HT1080 (cell line): ENCODE measurements at places on chromosomes 5 and 9.
A peak's percentile ranks its signal among the peaks of the same experiment; 100 is the strongest.

GRCh38 chr9:123550012-123550411 lies 194.0 kb downstream of the CRB2 start:
- no peak for DNase-seq

GRCh38 chr9:119963798-119964372 lies 594.6 kb upstream of the BRINP1 start:
- peak; percentile 83 for DNase-seq

GRCh38 chr5:114434396-114435219 lies 72.7 kb downstream of the KCNN2 start:
- no peak for DNase-seq

- no peak for DNase-seq
These were observed 14.3 kb downstream of the SNX30 start for GRCh38 chr9:112764837-112765236.

DNA sequence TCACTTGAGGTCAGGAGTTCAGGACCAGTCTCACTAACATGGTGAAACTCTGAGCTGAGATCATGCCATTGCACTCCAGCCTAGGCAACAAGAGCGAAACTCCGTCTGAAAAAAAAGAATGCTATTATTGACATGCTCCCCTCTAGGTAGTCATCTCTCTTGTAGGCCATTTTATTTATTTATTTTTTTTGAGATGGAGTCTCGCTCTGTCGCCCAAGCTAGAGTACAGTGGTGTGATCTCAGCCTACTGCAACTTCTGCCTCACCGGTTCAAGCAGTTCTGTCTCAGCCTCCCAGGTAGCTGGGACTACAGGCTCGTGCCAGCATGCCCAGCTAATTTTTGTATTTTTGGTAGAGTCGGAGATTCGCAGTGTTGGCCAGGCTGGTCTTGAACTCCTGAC lies 20.6 kb upstream of the NIM1K start:
- no peak for DNase-seq

DNA sequence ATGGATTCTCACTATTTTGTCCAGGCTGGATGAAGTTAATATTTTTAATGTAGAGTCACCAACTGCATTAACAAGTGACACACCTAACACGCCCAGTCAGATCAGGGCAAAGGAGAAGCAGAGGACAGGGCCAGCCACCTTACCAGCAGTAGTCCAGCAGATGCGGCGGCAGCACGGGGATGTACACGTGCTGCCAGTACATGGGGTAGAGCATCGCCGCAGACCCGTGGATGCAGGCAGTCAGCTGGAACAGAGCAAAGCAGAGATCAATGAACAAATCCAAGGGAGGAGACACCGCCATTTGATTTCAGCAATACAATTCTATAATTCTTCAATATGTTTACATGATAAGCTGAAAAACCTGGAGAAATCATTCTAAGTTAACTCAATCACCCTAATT lies 274.2 kb downstream of the CRB2 start:
- no peak for DNase-seq

DNA sequence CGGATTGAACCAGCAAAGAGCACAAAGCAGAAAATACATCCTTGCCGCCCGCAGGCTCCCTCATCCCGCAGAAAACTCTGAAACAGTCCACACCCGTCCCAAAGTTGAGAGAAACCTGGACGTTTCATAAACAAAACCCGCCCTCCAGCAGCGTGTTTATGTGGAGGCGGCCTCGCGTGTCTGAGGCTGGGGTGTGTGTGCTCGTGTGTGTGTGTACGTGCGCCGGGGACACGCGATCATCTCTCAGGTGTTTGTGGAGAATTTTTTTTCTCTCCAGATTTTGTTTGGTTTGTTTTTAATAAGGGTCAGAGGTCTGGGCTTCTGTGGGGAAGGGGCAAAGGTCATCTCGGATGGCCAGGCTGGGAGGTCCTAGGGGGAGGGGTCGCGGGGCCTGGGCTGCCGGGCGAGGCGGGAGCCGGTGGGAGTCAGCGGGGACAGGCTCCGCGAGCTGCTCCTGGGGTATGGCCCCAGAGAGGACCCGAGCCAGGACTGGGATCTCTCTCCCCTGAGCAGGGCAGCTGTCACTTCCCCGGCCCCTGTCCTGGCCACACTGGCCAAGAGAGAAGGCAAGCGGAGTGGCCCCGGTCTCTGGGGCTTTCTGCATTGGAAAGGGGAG lies 206.4 kb downstream of the C9orf50 start:
- no peak for DNase-seq

DNA sequence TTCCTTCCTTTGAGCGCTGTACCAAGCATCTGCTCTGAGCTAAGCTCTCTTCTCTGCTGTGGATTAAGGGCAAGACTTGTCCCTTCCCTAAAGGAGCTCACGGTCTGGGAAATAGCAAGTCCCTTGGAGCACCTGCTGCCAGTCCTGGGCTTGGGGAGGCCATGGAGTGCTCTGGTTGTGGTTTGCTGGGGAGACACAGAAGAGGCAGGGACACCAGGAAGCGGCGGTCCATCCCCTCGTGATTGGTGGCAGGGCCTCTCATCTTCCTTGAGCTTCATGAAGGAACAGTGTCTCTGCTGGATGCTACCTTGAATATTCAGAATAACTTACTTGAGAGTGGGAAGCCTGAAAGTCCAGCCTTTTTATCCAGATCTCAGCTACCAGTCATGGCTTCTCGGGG lies 35.3 kb downstream of the COL5A1 start:
- no peak for DNase-seq

GRCh38 chr5:160507221-160507721 lies 85.6 kb downstream of the PTTG1 start:
- DNase-seq: peak; percentile 72

GRCh38 chr9:110622368-110622767 lies 42.8 kb upstream of the SVEP1 start:
- DNase-seq: no peak

DNA sequence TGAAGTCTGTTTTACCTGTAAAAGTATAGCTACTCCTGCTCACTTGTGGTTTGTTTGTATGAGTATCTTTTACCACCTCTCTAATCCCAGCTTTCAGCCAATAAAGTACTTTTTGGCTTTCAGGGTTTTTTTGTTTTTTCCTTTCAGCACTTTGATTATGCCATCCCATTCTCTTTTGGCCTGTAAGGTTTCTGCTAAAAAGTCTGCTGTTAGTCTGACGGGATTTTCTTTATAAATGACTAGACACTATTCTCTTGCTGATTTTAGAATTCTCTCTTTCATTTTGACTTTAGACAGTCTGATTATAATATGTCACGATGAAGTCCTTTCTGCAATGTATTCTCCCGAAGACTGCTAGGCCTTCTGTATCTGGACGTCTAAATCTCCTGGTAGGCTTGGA lies 37.2 kb downstream of the TEX10 start:
- DNase-seq: no peak

DNA sequence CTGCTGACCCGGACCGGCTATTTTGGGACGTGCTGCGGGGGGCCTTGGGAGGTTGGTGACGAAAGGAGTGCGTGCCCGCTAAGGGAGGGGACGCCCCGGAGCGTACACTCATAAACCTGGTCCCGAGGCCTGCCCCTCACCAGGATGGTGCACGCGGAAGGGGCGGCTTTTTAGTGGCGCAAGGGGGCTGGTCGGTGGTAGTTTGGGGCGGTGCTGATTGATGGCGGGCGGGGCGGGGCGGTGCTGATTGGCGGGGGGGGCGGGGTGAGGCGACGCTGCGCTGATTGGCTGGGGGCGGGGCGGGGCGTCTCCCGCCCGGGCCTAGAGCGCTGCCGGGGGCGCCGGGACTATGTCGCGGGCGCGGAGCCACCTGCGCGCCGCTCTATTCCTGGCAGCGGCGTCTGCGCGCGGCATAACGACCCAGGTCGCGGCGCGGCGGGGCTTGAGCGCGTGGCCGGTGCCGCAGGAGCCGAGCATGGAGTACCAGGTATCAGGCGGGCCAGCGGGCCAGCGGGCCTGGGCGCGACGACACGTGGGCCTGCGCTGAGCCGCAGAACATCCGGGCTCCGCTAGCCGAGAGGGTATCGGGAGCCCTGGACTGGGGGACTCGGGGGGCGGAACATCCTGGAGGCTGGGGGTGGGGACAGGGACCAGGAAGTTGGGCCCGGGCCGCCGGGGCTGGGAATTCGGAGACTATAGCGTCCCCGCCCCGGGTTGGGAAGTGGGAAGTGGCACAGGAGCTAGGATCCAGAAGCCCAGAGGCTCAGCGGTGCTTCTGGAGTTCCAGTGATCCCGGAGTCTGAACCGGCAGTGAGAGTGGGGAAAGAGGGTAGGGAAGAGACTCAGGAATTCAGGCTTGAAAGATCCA lies at the start of gene FPGS:
TSS of gene FPGS (plus strand) at position 307 of the 868 bp plus-strand sequence. CDS start at position 350, 43 bp downstream.
- DNase-seq: peak; percentile 81

GRCh38 chr9:121884057-121884541 lies 209.0 kb downstream of the TTLL11 start:
- DNase-seq: no peak

DNA sequence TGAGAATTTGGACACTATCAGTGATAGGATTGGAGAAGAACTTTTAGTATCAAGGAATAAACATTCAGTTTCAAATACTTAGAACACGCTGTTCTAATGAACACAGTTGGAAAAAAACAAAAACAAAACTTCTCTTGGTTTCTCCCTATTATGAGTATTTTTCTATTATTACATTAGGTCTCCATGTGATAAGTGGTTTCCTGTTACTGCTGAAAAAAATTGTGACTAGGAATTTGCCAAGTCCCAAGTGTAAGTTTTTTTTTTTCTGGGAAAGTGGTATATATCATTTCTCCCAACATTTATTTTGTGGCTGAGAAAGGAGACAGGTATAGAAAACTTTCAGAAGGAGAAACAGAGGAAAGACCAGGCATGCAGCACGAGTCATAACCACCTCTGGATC lies 41.1 kb downstream of the PCSK1 start:
- DNase-seq: no peak

DNA sequence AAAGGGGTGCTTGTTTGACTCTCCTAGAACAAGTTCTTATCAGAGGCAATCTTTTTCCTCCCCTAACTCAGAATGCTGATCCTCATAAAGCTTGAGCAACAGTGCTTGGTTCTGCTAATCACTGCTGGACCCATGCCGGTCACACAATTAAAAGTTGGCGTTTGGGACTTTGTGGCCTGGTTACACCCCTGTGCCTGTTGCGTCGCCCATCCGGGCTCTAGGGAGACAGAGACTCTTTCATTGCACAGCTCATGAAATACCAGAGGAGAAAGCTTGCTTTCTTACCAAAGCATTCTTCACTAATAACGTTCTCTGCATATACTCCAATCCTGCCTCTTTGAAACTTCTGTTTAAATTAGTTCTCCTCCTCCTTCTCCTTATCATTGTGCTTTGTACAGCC lies 301.1 kb downstream of the NR3C1 start:
- DNase-seq: no peak

- DNase-seq: peak; percentile 29
These were observed 29.8 kb upstream of the CLPTM1L start for GRCh38 chr5:1374679-1375055.

DNA sequence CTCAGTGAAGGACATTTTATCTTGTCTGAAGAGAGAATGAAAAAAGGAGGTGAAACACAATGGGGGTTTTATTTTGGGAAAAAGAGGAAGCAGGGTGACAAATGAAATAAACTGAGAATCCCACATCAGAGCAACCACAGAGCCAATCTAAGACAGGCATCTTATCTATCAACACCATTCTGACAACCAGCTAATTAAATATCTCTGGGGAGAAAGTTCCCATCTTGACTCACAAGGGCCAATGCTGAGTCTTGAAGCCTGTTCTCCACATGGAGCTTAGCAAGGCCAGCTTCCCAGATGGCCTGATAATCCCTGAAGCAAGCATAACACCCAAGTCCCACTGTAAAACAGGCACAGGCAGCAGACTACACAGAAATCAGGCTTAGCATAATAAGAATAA lies 30.4 kb downstream of the DPYSL3 start:
- DNase-seq: no peak

DNA sequence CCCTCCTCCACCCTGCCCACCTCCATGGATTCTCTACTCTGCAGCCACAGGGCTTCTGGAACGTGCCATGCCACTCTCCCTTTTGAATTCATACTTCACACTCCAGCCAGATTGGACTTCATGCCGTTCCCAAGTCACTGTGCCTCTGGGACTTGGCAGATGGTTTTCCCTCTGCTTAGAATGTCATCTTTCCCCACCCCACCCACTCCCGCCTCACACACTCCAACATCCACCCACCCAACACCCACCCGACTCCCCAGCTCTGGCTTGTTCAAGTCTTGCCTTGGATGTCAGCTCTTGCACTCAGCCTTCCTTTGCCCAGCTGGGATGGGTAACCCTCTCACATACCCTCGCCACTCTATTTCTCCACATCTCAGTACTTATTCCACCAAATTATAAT lies 142.1 kb upstream of the DHFR start:
- no peak for DNase-seq

GRCh38 chr5:102049517-102049916 lies 246.6 kb downstream of the SLCO4C1 start:
- DNase-seq: no peak

DNA sequence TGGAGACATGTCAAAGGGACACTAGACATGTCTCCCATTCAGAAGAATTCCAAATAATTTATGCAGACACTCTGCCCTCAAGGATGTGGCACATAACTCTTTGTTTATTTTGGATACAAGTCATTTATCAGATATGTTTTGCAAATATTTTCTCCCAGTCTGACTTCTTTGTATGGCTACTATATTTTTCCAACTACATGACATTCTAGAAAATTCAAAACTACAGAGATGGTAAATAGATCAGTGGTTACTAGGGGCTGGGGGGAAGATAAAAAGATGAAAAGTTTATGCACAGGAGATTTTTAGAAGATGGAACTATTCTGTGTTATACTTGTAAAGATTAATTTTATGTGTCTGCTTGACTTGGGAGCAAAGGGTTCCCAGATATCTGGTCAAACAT lies 347.3 kb upstream of the TRPC7 start:
- DNase-seq: no peak

DNA sequence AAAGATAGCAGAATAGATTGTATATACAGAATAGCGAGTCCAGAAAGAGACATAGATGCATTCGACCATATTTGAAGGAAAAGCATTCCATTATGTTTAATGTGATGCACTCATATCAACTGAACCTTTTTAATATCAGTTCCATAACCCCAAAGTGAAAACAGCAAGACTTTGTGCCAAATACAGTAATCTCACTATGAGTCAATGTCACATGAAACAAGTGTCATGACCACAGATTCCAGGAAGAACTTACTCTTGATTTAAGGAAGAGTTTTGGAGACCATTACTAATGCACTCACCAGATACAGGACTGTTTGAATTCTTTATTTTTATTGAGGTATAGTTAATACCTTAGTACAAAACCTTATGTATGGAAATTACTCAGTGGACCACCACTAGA lies 220.5 kb downstream of the SH3GL2 start:
- peak; percentile 34 for DNase-seq
